HepG2 (cell line): ENCODE measurements at places on chromosomes 1 and 21.

DNA sequence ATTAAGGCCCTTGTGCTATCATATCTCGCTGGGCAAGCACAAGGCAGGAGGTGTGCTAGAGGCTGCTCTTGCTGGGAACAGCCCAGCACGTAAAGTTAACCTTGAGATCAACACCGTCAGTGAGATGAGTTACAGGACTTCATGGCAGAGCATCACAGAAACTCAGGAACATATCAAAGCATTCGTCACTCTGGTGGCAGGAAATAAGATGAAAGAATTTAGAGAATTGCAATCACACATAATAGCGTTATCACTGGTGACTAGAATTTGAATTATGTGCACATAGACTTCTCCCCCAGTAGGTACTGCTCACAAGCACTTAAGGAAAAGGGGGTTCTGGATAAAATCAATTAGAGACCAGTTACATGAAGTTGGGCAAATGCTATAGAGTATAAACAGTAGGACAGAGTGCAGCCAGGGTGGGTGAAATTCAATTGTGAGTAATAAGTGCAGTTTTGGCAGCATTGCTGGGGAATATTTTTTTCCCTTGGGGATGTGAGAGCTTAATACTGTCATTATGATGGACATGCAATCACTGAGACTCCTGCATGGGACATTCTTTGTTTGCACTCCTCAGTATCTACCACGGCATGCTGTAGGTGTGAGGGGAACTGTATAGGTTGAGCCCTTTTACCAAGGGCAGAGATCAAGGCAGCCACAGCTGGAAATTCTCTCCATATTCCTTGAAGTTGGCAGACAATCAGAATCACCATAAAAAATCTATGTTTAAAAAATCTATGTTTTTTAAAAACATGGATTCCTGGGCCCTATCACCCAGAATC lies 44.2 kb upstream of the ARHGAP29 start:
- no peaks in the 10 kb centered on the region for H3K36me3 ChIP-seq
- peaks cover 22% of the 10 kb centered on the region for H3K4me1 ChIP-seq
- H3K27ac ChIP-seq = no peak overlapping the region
- no peaks in the 10 kb centered on the region for H3K27me3 ChIP-seq
- H3K4me3 ChIP-seq = no peak overlapping the region

GRCh38 chr1:112698366-112699310 lies 8.3 kb downstream of the RHOC start:
- H3K4me3 ChIP-seq = no peak overlapping the region
- no peaks in the 10 kb centered on the region for H3K27me3 ChIP-seq
- H3K36me3 ChIP-seq = peaks cover 66% of the 10 kb centered on the region
- H3K27ac ChIP-seq = peak overlapping the region; percentile 93

- H3K27ac ChIP-seq = no peak overlapping the region
- DNase-seq = no peak
- H3K4me3 ChIP-seq = no peak overlapping the region
- no peaks in the 10 kb centered on the region for H3K36me3 ChIP-seq
Observed at GRCh38 chr1:196209983-196210382, 398.3 kb downstream of the KCNT2 start.

- no peak for DNase-seq
- no peaks in the 10 kb centered on the region for H3K4me1 ChIP-seq
- H3K27ac ChIP-seq = no peak overlapping the region
Observed at GRCh38 chr1:34721646-34722355, 33.0 kb upstream of the GJB5 start.

GRCh38 chr1:221643404-221644144 lies 98.3 kb downstream of the DUSP10 start:
- no peaks in the 10 kb centered on the region for H3K4me1 ChIP-seq
- no peaks in the 10 kb centered on the region for H3K36me3 ChIP-seq
- no peak overlapping the region for H3K27ac ChIP-seq
- H3K27me3 ChIP-seq = no peaks in the 10 kb centered on the region
- DNase-seq = no peak
- no peak overlapping the region for H3K4me3 ChIP-seq

DNA sequence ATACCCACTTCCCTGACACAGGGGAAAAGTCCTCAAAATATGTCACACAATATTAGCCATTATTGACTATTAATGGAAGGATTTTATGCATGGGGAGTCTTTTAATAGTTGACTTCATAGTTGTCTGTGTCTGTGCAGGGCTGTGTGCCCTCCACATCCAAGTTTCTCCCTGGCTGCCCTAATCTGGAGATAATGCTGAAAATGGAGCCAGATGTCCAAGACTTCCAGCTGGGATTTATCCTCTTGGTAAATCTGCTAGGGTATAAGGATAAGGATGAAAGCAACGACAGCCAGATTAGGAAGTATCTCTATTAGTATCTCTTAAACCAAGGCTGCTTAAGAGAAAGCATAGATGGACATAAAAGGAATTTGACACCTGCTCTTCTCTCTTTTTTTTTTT lies 42.1 kb downstream of the CDK18 start:
- H3K4me3 ChIP-seq = no peak overlapping the region
- H3K27ac ChIP-seq = no peak overlapping the region
- H3K4me1 ChIP-seq = peaks cover 17% of the 10 kb centered on the region
- H3K27me3 ChIP-seq = peaks cover 32% of the 10 kb centered on the region; the same call in 2 of the 3 replicates
- DNase-seq = no peak

DNA sequence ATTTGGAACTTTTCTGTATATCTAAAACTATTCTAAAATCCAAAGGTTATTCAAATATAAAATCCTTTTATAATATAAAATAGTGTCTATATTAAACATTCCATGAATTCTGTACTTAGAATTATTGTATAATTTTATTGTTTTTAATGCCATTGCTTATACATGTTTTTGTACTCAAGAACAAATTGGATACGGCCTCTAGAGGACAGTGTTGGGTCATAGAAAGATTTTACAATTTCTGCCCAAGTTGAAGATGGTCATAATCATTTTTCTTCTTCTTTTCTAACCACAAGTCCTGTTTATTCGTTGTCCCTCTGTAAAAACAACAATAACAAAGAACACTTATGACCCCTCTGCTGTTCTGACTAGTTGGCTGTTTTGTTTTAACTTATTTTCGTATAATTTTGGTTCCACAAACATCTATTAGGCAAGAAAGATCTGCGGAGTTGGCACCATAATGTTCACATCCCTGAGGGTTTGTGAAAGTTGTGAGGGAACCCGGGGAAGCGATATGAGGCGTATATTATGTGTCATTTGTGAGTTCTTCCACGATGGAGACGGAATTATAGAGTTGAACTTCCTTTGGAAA lies 75.7 kb upstream of the KIF26B start:
- H3K4me3 ChIP-seq = no peak overlapping the region
- no peaks in the 10 kb centered on the region for H3K36me3 ChIP-seq
- no peak overlapping the region for H3K27ac ChIP-seq
- DNase-seq = peak; percentile 29

DNA sequence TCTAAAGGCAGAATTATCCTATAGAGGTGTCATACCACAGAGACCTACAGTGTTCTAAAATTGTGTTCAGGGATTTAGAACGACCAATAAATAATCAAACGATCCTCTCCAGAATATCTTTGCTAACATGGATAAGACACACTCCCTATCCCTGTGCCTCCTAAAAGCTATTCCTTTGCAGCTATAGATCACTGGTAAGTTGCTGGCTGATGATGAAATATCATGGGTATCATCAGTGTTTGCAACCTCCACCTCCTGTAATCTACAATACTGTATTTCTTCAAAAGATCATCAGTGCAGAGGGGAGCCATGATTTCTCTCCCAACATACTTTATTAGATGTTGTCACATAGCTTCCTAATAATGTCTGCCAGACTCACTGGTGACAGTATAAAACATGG lies 201.9 kb downstream of the NTNG1 start:
- H3K27ac ChIP-seq = no peak overlapping the region
- DNase-seq = no peak
- H3K4me1 ChIP-seq = no peaks in the 10 kb centered on the region
- H3K27me3 ChIP-seq = no peaks in the 10 kb centered on the region
- H3K4me3 ChIP-seq = no peak overlapping the region

DNA sequence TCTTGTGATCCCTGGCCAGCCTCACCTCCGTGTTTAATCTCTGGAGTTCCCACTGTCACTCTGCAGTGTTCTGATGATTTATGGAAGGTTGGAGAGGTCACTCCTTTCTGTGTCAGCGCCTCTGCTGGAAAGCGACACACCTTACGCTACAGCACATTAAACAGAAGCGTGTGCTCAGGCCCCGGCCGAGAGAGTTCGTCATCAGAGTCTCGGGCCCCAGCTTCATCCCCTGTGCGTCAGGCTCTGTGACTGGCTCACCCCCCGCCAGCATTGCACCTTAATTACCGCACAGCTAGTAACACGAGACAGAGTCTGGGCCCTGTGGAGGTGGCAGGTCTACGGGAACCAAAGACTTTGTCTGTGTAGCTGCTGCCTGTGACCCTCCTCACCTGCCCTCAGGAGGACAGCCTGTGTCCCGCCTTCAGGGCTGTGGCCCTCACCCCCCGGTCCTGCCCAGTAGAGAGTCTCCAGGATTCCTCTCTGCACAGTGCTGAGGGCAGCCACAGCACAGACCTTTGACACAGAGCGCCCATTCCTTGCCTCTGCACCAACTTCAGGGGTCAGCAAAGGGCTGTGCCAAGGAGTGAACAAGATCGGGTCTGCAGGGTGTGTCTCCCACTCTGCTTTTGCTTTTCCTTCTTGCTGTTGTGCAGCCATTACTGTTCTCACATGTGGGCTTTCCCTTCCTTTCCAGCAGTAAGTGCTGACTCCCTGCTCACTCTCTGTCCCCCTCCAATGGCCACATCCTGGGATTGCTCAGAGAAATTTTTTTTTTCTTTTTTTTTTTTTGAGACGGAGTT lies 157.6 kb downstream of the PGBD5 start:
- no peaks in the 10 kb centered on the region; the same call in 1 of the 2 replicates for H3K27me3 ChIP-seq
- peak; percentile 56 for DNase-seq
- H3K4me1 ChIP-seq = no peaks in the 10 kb centered on the region
- peaks cover 26% of the 10 kb centered on the region for H3K36me3 ChIP-seq

- no peak overlapping the region for H3K27ac ChIP-seq
- H3K4me1 ChIP-seq = no peaks in the 10 kb centered on the region
- no peak for DNase-seq
- H3K4me3 ChIP-seq = no peak overlapping the region
- no peaks in the 10 kb centered on the region for H3K36me3 ChIP-seq
Observed at GRCh38 chr1:14600405-14601112, 2.1 kb downstream of the KAZN start.

DNA sequence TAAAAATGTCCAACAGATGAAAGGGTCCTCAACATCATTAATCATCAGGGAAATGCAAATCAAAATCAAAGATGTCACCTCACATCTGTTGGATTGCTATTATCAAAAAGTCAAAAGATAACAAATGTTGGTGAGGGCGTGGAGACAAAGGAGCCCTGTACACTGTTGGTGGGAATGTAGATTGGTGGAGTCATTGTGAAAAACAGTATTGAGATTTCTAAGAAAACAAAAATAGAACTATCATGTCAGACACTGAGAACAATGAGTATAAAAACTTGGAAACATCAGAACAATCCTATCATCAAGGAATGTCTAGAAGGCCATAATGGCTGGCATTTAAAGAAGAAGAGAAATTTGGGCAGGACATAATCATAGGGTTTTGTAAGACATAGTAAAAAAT lies 209.2 kb upstream of the PTGFR start:
- H3K36me3 ChIP-seq = no peaks in the 10 kb centered on the region
- H3K4me1 ChIP-seq = no peaks in the 10 kb centered on the region
- H3K27me3 ChIP-seq = no peaks in the 10 kb centered on the region
- DNase-seq = no peak
- H3K27ac ChIP-seq = no peak overlapping the region

DNA sequence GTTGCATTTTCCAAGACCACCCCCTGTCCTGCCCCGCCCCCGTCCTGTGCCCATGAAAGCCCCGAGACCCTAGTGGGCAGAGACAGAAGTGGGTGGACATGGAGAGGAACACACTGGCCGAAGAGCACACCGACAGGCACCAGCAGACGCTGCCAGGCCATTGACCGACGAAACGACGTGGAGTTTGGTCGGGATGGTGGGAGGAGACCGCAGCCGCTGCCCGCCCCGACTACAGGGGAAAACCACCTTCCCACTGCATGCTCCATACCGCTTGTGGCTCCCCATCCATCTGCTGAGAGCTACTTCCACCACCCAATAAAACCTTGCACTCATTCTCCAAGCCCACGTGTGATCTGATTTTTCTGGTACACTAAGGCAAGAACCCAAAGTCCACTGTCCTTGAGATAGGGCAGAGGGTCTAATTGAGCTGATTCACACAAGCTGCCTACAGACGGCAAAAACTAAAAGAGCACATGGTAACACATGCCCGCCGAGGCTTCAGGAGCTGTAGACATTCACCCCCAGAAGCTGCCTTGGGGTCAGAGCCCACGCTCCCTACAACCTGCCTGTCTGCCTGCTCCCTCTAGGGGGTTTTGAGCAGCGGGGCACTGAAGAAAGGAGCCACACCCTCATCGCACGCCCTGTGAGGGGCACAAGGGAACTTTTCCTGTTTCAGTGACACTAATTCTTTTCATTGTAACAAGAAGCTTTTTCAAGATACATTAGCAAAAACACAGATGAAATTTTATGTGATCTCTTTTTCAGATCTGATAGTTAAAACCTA lies 81.2 kb upstream of the RAB3GAP2 start:
- no peaks in the 10 kb centered on the region for H3K36me3 ChIP-seq
- H3K27ac ChIP-seq = no peak overlapping the region
- peaks cover 7% of the 10 kb centered on the region; the same call in 2 of the 3 replicates for H3K27me3 ChIP-seq

GRCh38 chr1:230976360-230976759 lies 2.3 kb downstream of the TTC13 start:
- H3K4me1 ChIP-seq = peaks cover 32% of the 10 kb centered on the region
- peaks cover 1% of the 10 kb centered on the region; the same call in 1 of the 2 replicates for H3K36me3 ChIP-seq
- no peak overlapping the region for H3K27ac ChIP-seq
- no peaks in the 10 kb centered on the region for H3K27me3 ChIP-seq
- DNase-seq = no peak
- no peak overlapping the region for H3K4me3 ChIP-seq

DNA sequence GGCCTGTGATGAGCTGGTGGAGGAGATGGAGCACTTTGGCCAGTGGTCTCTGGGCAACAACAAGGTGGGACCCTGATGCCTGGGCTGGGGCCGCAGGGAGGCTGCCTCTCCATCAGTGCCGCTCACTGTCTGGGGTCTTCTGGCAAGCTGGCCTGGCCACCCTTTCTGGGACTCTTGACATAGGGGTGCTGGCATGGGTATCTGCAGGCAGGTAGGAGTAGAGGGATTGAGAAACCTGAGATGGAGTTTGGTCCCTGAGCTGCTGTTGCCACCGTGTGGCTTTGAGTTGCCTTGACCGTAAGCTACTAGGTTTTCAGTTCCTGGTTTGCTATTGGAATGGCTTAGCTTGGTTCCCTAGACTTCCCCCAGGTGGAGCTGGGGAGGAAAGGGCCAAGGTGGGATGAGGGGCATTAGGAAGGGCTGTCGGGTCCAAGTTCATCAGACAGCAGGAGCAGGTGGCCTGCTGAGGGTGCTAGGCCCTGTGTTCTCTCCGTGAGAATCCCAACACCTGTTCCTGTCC lies 13.2 kb upstream of the MFN2 start:
- H3K36me3 ChIP-seq = peaks cover 28% of the 10 kb centered on the region
- no peaks in the 10 kb centered on the region for H3K27me3 ChIP-seq
- no peak overlapping the region for H3K4me3 ChIP-seq
- peak overlapping the region; percentile 26 for H3K27ac ChIP-seq

- peaks cover 6% of the 10 kb centered on the region; the same call in 1 of the 2 replicates for H3K4me1 ChIP-seq
- H3K4me3 ChIP-seq = no peak overlapping the region
- no peak overlapping the region for H3K27ac ChIP-seq
- no peak for DNase-seq
- no peaks in the 10 kb centered on the region for H3K27me3 ChIP-seq
- H3K36me3 ChIP-seq = no peaks in the 10 kb centered on the region
Observed at GRCh38 chr1:182192966-182193365, 131.5 kb upstream of the ZNF648 start.
